ENCODE measurements at places on chromosomes 1 and 21. TPM values are rescaled to one million over a fixed set of nuclear protein-coding genes. Genes with fewer than 3 reads are reported as not detected.

Gene ACTL8
- 1.7 TPM for total RNA-seq

Gene RYR2
- 0.05 TPM for total RNA-seq

Gene SOAT1
- 34.9 TPM for total RNA-seq

Gene TOR3A
- 37.1 TPM for total RNA-seq

Gene PTAFR
- total RNA-seq = 0.09 TPM

Gene TIE1
- total RNA-seq = not detected

Gene LRRC39
- total RNA-seq = 0.11 TPM

Gene ALDH4A1
- 14.4 TPM for total RNA-seq

Gene CSTB
- 96.0 TPM for total RNA-seq

Gene KRTAP15-1
- total RNA-seq = not detected

Gene TAS1R1
- not detected for total RNA-seq

Gene DMRTB1
- total RNA-seq = not detected

Gene EYA3
- 5.5 TPM for total RNA-seq

Gene DPYD
- 2.4 TPM for total RNA-seq

Gene SLC44A3
- 1.8 TPM for total RNA-seq

Gene CD1E
- not detected for total RNA-seq

Gene FCAMR
- not detected for total RNA-seq

Gene OR2L13
- total RNA-seq = not detected

Gene THEM5
- not detected for total RNA-seq

Gene WNT4
- 0.27 TPM for total RNA-seq

Gene IL22RA1
- 8.6 TPM for total RNA-seq

Gene NUP210L
- 0.06 TPM for total RNA-seq

Gene ALX3
- total RNA-seq = not detected

Gene ZNF683
- not detected for total RNA-seq

Gene BTG3
- 22.6 TPM for total RNA-seq

Gene FAM167B
- 0.55 TPM for total RNA-seq

Gene C1orf94
- not detected for total RNA-seq

Gene GJB4
- total RNA-seq = 0.11 TPM

Gene SMIM12
- 58.0 TPM for total RNA-seq

Gene CAPN8
- 1.6 TPM for total RNA-seq

Gene TNFSF4
- total RNA-seq = 0.09 TPM

Gene RHD
- total RNA-seq = not detected

Gene LRRC53
- total RNA-seq = not detected

Gene NMNAT2
- 0.70 TPM for total RNA-seq

Gene BOLA1
- 13.9 TPM for total RNA-seq

Gene OR2M7
- not detected for total RNA-seq

Gene LRIF1
- 18.3 TPM for total RNA-seq

Gene RPE65
- not detected for total RNA-seq

Gene PRKAA2
- 2.0 TPM for total RNA-seq

Gene PLEKHN1
- total RNA-seq = 4.3 TPM

Gene CYP2J2
- total RNA-seq = 0.12 TPM

Gene C1orf210
- not detected for total RNA-seq

Gene CLDN17
- total RNA-seq = not detected

Gene GPATCH3
- total RNA-seq = 11.6 TPM

Gene TLR5
- total RNA-seq = 0.25 TPM

Gene SLC45A1
- total RNA-seq = 11.2 TPM

Gene ZNF648
- total RNA-seq = not detected

Gene GUK1
- total RNA-seq = 153 TPM

Gene AXDND1
- total RNA-seq = 0.25 TPM

Gene SERINC2
- 31.2 TPM for total RNA-seq

Gene PTPRC
- total RNA-seq = not detected

All from A549 treated with dexamethasone at 1 μM for 4 hours (cell line).